ENCODE measurements at places on chromosomes 5 and 9. TPM values are rescaled to one million over a fixed set of nuclear protein-coding genes. Genes with fewer than 3 reads are reported as not detected.

DNA sequence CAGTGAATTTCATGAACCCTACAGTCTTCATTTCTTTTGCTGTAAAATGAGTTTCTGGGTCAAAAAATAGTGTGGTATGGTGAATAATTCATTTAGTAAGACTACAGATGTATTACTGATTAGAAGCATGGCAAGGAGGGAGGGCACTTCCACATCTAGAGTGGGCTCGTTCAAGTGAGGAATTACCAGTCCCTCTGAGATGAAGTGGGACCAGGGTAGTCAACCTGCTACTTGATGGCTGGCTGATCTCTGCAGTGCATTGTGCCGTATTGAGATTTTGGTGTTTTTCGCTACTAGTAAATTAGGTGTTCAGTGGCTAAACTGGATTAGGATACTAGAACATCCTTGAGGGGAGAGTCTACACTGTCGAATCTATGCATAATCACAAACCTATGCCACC is 10.8 kb downstream of the CDC37L1 start:
- no peak for DNase-seq

PCDHGB5 gene
- total RNA-seq: 0.12 TPM

UBTD2 gene
- total RNA-seq: 4.9 TPM

SLC6A18 gene
- total RNA-seq: not detected

- no peak for DNase-seq
These were observed 302.6 kb upstream of the TAS2R1 start for GRCh38 chr5:9932770-9933169.
